NCI-H2029 (cell line): ENCODE measurements at places on chromosomes 11 and 22.

DNA sequence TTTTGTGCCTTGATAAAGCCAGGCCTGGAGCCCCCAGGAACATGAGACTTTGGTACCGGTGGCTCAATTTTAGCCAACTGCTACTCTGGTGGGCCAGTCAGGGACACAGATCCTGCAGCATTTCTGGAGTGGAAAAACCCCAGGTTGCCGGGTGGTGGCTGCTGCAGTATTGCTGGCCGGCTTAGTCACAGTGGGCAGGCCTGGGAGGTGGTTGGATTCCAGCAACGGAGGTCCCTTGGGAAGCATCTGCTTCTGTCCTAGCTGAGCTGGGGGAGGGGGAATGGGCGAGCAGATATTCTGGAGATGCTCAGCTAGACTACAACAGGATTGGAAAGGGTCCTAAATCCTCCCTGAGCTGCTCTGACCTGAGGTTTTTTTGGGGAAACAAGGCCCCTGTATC lies 31.6 kb upstream of the ACCSL start:
- DNase-seq = no peak

DNA sequence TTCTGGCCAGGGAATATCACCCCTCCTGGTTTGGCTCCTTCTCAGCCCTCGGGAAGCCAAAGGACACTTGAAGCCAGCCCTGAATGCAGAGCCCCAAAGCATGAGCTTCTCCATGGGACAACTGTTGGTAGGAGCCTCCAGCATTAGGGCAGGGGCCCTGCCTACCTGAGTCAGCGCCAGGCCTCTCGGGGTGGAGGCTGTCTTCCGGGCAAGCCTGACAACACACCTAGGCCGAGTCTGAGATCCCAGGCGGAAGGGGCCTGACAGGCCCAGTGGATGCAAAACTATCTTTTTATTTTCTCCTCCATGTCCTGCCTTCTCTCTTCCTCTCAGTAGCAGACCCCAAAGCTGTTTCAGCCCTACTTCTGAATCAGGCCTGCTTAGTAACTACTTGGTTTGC lies 27.6 kb downstream of the RCOR2 start:
- DNase-seq = no peak

DNA sequence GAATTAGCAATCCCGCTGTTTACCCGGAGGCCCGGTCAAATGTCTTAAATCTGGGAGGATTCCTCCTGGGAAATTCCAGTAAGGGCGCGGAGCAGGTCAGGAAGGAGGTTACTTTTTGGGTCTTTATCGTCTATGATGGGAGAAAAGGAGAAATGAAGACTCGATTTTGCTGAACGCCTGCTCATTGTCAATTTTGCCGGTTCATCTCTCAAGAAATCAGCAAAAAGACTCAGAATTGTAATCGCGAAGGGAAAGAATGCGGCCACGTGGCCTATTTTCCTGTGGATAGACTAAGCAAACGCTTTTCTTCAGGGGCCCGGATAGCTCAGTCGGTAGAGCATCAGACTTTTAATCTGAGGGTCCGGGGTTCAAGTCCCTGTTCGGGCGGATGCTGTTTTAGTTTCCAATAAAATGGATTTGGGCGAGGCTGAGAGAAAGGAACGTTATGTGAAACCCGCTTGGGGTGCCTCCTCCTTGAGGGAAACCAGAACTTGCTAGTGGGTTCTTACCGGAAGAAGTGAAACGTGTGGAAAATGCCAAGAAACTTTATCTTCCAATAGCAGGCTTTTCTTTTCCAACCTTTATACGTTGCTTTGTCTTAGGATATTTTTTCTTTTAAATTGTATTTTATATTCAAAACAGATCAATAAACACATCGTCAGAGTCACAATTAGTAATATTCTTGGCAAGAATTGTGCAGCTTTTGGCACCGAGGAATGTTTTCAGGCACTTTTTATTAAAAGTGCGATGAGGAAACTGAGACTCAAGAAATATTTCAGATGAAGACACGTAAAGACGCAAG lies 45.0 kb downstream of the OR4D9 start:
- peak; percentile 32 for DNase-seq

DNA sequence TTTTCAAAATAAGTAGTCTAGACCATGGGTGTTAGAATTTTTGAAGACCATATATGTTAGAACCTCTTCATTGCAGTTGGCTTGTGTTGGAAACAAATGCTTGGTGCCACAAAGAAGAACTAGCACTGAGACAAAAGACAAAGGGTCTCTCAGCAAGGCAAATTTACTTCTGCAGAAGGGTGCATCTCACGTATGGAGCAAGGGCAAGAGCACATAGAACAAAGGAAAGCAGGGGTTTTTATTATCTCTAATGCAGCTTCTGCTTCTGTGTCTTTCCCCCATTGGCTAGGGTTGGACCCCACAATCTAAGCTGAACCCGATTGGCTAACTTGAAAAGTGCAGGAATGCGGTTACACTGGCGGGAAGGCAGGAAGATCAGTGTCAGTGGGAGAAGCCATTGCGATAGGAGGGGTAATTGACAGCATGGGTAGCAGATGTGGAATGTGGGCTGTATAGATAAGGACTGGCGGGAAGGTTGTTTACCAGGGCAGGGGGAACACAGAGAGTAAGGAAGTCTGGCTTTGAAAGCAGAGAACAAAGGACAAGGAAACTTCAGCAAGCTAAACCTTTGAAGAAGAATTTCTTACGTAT lies 9.2 kb upstream of the RBMXL2 start:
- no peak for DNase-seq

- no peak for DNase-seq
Measured at GRCh38 chr11:61826930-61827570, 1.1 kb upstream of the FADS2 start.

- no peak for DNase-seq
Measured at GRCh38 chr22:24129980-24130379, 51.3 kb upstream of the SUSD2 start.

- no peak for DNase-seq
Measured at GRCh38 chr11:43578346-43579170, 102.0 kb upstream of the HSD17B12 start.

DNA sequence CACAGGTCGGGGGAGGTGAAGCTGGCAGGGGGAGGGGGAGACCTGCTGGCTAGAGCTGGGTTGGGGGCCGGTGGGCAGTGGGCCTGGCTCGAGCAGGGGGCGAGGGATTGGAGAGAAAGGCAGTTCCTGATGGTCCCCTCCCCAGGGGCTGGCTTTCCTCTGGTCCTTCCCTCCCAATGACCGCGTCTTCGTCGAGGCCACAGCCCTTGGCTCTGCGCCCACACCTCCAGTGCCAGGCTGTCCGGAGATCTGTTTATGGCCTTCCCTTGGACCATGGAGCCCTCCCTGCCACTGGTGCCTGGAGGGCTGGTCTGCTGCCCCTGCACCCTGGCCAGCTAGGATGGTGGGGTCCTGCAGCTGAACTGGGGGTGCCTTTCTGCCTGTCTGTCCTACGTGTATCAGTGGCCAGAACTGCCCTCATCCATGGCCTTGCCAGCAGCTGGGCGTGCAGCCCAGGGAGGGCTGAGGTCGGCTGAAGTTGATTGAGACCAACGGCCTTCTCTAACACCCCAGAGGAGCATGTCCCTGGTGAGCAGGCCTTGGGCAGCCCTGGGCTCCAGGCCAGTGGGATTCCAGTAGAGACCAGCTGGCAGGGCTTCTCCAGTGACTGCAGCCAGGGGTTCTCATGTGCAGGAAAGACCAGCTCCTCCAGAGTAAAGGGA lies 12.3 kb downstream of the TANGO2 start:
- no peak for DNase-seq

- no peak for DNase-seq
Measured at GRCh38 chr11:88105951-88106350, 69.3 kb downstream of the RAB38 start.

DNA sequence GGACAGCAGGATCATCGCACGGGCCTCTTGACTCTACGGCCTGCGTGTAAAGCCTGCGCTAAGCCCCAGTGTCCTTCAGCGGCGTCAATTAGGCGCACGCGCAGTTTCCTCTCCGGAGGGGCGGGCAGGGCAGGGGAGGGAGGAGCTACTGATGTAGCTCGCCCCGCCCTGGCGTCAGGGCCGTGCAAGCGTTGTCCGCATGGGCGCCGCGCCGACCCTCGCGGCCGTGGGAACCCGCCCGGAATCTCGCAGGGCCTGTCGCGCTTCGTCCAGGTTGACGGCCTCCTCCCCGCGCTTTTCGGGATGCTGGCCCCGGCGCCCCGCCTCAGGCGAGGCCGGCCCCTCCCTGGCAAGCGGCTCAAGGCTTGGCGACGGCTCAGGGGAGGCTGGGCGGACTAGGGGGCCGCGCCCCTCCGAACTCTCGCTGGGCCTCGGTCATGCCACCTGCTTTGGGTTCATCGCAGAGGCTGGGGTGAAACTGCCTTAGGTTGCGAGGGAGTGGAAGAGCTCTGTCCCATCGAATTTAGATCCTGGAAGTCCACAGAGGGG lies 61.1 kb downstream of the ST3GAL4 start:
- peak; percentile 83 for DNase-seq

GRCh38 chr11:68321293-68322051 lies 9.1 kb downstream of the LRP5 start:
- DNase-seq = no peak

DNA sequence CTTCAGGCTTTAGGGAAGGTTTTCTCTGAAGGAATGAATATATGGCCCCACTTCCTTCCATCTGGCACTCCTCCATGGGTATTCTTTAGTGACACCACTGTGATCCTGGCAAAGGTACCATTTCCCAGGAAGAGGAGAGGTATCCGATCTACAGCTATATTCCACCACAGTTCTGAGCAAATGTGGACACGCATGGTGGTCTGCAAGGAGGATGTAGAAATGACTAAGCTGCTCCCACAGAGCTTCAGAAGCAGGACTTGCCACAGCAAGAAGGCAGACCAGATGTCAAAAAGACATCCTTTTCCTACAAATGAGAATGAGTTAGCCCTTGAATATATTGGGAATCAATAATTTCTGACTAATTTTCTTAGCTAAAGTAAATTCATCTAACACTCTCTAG lies 45.5 kb downstream of the ARFGAP2 start:
- DNase-seq = no peak

DNA sequence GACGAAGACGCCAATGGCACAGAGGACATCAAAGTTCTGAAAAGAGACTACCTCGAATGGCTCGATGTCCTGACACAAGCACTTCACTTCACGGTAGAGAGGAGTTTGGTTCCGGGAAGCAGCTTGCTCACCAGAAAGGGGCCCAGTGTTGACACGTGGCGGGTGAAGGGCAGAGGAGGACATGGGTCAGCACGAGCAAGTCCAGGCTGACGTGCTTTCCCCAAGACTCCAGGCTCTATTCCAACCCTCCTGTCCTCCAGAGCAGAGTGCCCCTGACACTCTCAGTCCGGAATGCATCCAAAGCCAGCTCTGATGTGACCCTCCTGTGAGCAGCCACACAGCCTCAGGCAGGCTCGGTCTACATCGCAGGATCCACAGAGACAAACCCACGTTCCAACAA lies 77.5 kb upstream of the BID start:
- DNase-seq = no peak

DNA sequence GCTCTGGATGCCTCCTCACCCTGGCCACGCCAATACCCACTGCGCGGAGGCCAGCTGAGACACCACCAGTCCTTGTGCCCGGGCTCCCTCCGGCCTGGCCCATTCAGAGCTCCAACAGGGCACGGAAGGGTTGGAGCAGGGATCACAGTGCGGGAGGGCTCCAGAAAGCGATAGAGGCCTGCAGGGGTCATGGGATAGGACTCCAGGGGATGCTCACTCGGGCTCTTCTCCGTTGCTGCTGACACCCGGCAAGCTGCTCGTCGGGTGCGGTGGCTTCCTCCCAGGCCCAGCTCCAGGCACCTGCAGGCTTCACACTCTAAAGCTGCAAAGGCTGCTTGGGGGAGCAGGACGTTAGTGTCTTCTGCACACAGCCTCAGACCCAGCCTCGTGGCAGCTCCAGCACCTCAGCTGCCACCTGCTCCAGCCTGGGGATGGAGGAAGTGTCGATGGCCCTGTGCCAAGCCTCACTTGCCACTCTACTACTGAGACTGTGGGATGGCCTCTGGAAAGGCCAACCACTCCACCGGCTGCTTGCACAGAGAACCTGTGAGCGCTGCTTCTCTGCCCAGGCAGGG lies 10.6 kb downstream of the WNT7B start:
- peak; percentile 78 for DNase-seq

GRCh38 chr22:26681395-26681821 lies 24.0 kb downstream of the MIAT start:
- no peak for DNase-seq
